HT-29 (cell line): ENCODE measurements at places on chromosomes 1 and 21. TPM values are rescaled to one million over a fixed set of nuclear protein-coding genes. Genes with fewer than 3 reads are reported as not detected.

DNA sequence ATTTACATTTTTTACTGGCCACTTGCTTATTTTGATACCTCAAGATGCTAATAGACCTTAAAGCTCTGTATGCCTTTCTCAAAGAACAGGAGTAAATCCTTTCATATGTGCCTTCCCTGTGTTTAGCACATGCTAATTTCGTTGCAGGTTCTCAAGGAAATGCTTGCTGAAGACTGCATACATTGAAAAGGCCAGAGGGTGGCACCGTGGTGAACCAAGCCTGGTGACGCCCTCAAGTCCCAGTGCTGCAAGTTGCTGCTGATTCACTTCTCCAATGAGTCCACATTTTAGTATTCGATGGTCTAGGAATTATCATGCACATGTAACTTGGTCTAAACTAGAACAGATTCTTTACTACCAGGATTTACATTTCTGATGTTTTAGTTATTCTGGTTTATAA lies 94.1 kb downstream of the CLDN17 start:
- DNase-seq: peak; percentile 30

DNA sequence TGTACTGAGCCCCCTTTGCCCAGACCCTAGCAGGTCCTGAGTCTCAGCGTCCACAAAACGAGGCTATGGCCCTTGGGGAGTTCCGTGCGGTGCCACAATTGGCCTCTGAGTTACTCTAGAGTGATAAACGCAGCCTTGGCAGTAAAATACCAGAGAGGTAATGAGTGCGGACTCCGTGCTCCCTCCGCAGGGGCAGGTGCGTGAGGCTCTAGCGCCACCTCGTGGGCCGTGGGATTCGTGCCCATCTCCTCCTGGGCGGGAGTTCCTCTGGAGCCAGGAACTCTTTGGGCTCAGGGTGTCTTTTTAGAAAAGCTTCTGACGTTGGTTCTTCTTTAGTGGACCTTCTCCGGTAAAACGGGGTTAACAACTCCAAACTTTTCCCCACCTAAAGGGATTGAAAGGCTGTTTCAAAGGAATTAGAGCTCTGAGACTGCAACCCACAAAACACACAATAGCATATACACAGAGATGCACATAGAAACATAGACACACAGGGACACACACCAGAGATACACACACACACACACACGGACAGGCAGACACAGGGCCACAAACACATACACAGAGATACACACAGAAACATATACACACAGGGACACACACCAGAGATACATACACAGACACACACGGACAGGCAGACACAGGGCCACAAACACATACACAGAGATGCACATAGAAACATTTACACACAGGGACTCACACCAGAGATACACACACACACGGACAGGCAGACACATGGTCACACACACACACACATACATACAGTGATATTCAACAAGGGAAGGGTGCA lies 99.4 kb downstream of the KCNJ15 start:
- peak; percentile 69 for DNase-seq

DNA sequence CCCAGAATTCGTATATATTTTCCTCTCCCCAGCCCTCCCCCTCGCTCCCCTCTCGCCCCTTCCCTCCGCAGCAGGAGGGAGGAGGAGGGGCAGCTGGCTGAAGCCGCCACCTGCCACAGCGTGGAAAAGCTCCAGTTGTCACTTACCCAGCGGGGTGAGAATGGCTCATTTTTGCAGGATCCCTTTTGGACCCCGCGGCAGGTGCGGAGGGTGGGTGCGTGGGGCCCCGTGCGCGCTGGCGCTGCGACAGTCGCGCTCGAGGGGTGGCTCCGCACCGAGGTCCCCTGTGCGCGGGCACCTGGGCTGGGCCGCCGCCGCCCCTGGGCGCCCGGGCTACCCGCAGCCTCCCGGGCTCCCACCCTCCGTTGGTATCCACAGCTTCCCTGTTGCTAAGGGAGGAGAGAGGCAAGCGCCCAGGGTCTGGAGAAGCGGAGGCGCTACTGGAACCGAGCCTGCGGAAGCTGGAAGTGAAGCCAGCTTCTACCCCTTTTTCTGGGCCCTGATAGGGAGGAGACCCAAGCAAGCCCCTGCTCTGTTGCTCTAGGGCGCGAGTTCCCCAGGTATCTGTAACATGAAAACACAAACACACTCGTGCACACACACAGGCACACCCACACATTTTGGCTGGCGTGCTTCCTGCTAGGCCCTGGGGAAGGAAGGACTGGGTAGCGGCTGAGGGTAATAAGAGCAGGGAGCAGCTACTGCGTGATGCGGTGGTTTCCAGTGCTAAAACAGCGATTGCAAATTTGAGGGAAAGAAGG lies at the start of gene ERICH3:
ERICH3 (minus strand) TSS at position 442 of the 761 bp plus-strand sequence; CDS start at position 169, 273 bp downstream.
- no peak for DNase-seq

DNA sequence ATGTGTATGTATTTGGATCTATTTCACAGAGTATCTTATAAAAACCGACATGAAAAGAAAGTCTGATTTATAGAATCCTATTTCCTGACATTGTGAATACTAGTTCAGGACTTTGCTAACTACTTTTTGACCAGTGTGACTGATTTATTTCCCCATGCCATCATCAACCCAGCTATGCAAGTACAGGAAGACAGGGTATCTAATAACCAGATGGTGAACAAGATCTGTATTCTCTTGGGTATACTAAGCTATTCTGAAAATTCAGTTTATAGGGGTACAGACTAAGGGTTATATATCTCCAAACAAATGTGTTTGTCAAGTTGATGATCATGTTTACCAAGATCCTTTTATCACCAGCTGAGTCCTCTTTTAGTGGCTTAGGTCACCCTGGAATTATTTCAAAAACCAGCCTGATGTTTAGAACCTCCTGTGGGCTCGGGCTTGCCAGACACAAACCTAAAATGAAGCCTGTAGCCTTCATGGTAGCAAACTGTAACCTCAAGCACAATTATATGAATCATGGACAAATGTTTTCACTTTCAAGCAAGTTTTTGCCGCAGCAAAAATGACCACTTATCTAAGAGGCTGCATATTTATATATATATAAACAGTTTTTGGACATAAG lies 185.1 kb downstream of the FGGY start:
- DNase-seq: no peak

DNA sequence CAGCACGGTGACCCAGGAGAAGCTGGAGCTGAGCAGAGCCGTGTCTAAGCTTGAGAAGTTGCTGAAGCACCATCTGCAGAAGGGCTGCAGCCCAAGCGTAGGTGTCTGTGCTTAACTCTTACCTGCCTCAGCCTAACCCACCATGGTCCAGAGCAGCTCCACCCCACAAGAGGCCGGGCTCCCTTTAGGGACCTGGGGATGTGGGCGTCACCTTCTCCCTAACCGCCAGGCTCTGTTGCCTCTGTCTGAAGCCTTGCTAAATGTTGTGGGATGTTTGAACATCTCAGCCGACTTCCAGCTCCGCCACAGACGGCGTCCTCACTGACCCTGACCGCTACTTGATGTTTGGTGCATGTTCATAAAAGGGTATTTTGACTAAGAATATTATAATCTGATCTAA lies 20.4 kb upstream of the DIP2A start:
- DNase-seq: no peak

DNA sequence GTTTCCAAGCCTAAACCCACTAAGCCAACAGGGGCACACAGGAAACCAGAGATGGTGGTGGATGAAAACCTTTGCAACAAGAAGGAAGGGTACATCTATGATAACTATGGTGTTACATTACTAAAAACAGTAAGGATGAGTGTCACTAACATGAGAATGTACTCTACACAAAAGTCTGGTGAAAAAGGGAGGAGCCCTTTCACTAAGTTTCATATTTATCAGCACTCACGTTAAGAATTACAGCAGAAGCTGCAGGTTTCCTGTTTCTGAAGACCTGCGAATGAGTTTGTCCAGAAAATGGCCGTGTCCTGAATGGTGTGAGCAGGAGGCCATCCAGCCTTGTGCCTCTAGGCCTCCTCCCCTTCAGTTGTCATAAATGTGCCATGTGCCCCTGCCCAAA lies 17.8 kb downstream of the ABCG1 start:
- DNase-seq: no peak

- no peak for DNase-seq
Measured at GRCh38 chr1:86489242-86489878, 20.6 kb downstream of the CLCA1 start.

GRCh38 chr1:229224308-229224707 lies 46.6 kb upstream of the RAB4A start:
- DNase-seq: no peak

DNA sequence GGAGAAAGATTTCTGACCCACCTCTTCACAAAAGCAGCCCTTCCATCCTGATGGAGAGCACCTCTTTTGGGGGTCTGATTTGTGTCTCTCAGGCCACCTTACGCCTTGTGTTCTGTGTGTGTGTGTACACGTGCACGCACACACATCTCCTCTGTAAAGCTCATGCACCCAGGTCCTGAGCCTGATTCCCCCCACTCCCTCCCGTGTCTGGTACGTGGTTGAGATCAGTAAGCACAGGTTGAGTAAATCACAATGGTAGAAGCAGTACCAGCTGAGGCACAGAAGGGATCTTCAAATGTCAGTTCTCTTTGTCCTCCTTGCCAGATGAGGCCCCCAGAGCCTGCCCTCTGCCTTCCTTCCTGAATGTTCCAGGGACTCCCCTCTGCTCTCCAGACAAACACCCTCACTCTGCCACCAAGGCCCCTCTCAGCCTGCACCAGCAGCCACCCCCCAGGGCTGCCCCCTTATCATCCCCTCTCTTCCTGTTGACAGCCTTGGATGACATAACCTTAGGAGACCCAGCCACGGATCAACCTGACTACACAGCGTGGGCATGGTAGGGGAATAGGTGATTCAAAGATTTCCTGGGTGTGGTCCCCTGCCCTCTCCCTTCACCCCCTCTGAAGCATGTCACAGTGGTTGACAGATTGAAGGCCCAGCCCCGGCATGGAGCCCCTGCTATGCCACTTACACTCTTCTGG lies 112.8 kb downstream of the HIVEP3 start:
- DNase-seq: no peak

DNA sequence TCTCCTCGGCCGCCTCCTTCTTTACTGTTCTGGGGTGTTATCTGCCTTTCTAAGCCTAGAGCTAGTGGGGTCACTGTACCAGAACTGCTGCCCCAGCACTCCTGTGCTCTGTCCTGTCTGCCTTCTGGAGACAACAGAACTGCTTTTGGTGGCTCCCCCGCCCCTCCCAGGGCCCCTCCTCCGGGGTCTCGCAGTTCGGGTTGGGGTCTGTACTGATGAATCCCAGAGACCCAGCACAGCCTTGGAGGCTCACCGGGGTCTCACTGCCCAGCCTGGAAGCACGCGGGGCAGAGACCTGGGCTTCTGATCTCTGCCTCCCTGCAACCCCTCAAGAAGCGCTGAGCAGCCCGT lies 3.2 kb upstream of the PLEKHA6 start:
- no peak for DNase-seq

- no peak for DNase-seq
Measured at GRCh38 chr1:183259924-183260323, 73.9 kb downstream of the LAMC2 start.

GRCh38 chr1:37946703-37947360 lies at the start of gene INPP5B:
INPP5B (minus strand) TSS chr1:37947053; CDS start chr1:37946308, 745 bp downstream.
- peak; percentile 79 for DNase-seq

DNA sequence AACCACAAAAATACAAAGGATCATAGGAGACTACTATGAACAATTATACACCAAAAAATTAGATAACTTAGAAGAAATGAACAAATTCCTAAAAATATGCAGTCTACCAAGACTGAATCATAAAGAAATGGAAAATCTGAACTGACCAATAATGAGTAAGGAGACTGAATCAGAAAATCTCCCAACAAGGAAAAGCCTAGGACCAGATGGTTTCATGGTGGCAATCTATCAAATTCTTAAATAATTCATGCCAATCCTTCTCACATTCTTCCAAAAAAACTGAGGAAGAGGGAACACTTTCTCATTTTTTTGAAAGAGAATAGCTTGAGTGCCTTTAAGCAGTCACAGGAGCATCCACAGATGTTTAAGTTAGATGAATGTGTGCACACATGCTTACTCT lies 31.8 kb upstream of the DISP1 start:
- DNase-seq: no peak

GRCh38 chr1:219506473-219506899 lies 106.4 kb downstream of the ZC3H11B start:
- DNase-seq: no peak

DNA sequence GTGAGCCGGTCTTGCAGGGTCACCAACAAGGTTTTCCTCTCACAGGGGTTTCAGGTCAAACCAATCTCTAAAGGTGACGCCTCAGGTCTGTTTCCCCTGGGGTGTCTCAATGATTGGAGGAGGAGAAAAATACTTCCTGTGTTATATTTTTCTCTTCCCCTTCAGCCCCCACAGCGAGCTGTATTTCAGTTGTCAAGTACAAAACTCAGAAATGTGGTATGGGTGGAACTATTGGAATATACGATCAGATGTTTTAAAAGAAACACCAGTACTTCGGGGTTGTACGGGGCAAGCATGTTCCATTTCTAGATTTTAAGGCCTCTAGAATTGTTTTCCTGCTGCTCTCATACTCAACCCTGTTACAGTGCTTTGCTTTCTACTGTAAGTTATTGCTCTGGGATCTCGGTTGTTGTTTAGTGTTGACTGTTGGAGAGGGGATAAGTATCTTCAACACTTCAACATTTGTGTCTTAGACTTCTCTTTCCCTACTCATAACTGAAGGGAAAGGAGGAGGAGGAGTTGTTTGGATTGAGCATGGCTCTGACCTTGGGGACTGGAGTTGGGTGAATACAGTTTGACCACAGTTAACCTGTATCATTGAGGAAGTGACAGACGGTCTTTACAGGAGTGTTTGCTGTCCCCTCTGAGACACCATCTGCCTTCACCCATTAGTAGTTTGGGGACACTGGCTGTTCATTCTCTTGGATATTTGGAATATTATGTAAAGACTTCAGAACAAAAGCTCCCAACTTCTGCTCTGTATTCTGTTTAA lies 2.0 kb downstream of the MAPKAPK2 start:
- no peak for DNase-seq

- DNase-seq: no peak
Measured at GRCh38 chr1:89512996-89513720, 11.5 kb upstream of the LRRC8B start.

- peak; percentile 27 for DNase-seq
Measured at GRCh38 chr1:167447521-167448136, 70.7 kb downstream of the CD247 start.

DNA sequence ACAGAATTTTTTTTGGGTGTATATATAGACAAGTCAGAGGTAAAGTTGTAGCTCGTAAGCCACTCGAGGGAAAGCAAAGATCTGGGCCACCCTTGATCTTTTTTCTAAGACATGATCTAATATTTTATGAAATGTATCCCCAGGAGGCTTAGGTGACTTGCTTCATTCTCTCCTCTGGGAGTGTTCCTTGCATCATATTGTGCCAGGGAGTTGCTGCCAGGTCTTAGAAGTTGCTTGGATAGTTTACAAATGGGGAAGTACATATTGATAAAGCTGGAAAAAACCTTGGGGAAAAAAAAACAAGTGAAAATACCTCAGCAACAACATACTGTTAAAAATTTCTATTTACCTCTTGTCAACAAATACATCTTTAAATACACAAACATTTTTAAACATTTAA lies 110.9 kb upstream of the CYYR1 start:
- no peak for DNase-seq

- no peak for DNase-seq
Measured at GRCh38 chr1:196493881-196494280, 114.4 kb downstream of the KCNT2 start.

- DNase-seq: peak; percentile 3
Measured at GRCh38 chr21:44329086-44329889, 9.9 kb downstream of the CFAP410 start.

HSPG2 gene
- 163 and 235 TPM in 2 replicates for total RNA-seq

TMCO4 gene
- total RNA-seq: 23.8 and 26.8 TPM in 2 replicates

CDA gene
- 1.7 and 3.2 TPM in 2 replicates for total RNA-seq

GBP1 gene
- total RNA-seq: 1.8 and 2.7 TPM in 2 replicates

S100A2 gene
- total RNA-seq: 17.9 and 26.4 TPM in 2 replicates

CD53 gene
- not detected in 2 replicates for total RNA-seq

FAAH gene
- total RNA-seq: 53.2 and 62.9 TPM in 2 replicates

TMPRSS15 gene
- not detected in 2 replicates for total RNA-seq

SLC6A9 gene
- total RNA-seq: 1.0 and 1.9 TPM in 2 replicates
